ENCODE measurements at places on chromosomes 4 and X. TPM values are rescaled to one million over a fixed set of nuclear protein-coding genes. Genes with fewer than 3 reads are reported as not detected.

GRCh38 chr4:5366421-5366820, 315.1 kb downstream of the STK32B start:
- no peaks in the 10 kb centered on the region for H3K36me3 ChIP-seq
- no peak for DNase-seq
- peak overlapping the region; percentile 88 for H3K27ac ChIP-seq
- no peaks in the 10 kb centered on the region for H3K27me3 ChIP-seq
- peaks cover 27% of the 10 kb centered on the region for H3K4me1 ChIP-seq

The KLHL5 gene
- 83.3 TPM for total RNA-seq

The FAM47E gene
- total RNA-seq, result 0.73 TPM

The MAGEE2 gene
- not detected for total RNA-seq
